ENCODE measurements at places on chromosomes 1 and 21.

DNA sequence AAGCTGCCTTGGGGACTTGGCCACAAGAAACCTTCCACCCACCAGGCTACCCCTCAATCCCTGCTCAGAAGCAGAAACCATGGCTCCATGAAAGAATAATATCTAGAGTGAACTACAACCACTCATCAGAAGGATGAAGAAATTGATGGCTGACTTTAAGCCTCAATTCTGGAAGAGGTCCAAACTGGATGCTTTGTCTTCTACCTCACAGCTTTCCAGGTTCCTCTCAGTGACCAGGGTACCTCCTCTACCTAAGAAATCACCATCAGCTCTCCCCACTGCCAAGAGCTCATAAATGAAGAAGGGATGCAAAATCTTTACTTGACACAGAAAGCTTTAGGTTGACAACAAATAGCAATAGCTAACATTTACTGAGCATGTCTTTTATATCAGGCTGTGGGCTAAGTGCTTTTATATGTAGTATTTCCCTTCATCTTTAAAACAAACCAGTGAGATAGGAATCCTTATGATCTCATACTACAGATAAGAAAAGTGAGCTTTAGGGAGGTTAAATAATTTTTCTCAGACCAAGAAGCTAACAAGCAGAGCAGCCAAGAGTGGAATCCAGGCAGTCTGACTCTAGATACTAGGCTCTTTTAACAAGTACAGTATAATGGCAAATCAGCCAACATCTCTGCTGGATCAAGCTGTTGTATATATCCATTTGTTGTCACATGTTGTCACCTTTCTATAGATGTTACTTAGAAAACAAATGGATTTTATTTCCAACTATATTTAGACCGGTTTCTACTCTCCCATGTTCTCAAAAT lies 243.0 kb upstream of the SGIP1 start:
- DNase-seq = no peak

DNA sequence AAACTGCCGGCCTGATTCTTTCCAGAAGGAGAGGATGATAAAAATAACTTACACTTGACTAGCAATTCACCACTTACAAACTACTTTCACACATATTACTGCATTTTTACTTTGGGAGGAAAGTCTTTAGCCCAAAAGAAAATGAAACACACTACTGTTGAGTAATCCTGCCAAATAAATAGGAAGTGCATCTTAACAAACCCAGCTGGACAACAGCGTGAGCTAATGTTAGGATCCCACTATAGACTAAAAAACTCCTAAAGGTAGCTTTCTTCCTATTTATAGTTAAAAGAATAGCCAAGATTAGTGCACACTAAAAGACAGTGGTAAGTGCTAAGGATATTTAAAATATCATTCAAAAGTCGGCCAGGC lies 83.8 kb downstream of the HSF2BP start:
- DNase-seq = no peak

DNA sequence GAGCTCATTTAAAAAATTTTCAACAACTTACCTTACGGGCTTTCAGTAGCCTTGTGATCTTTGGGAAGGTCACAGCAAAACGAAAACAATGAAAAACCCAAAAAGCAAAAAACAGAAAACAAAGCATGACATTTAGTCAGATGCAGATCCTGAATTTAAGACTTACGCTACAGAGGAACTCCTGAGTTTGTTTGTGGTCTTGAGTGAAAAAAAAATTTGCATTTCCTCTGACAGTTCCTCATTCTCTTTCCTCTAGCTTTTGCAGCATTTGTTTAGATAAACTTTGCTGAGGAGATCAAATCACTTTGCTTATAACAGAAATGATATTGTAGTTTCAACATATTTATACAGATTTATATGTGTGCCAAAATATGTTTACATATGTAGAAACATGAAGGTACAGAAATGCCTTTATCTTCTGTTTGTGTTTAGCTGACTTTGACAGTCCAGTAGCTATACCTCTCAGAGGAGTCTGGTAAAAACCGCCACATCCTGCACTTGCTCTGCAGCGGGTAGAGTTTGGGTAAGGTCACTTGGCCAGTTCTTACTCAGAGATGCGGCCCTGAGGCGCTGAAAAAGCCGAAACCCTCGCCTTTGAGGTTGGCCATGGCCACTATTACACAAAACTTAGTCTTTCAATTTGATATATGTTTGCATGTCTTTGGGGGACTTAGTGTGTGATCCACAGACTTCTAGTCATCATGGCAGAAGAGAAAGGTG lies 142.5 kb downstream of the TNR start:
- no peak for DNase-seq

GRCh38 chr1:21933397-21934248 lies 3.5 kb downstream of the HSPG2 start:
- no peak for DNase-seq

- DNase-seq = no peak
Observed at GRCh38 chr1:200147742-200148141, 120.2 kb downstream of the NR5A2 start.

GRCh38 chr1:160767395-160768294 lies 28.3 kb upstream of the LY9 start:
- DNase-seq = no peak

- no peak for DNase-seq
Observed at GRCh38 chr1:236315518-236315917, 33.8 kb upstream of the ERO1B start.

DNA sequence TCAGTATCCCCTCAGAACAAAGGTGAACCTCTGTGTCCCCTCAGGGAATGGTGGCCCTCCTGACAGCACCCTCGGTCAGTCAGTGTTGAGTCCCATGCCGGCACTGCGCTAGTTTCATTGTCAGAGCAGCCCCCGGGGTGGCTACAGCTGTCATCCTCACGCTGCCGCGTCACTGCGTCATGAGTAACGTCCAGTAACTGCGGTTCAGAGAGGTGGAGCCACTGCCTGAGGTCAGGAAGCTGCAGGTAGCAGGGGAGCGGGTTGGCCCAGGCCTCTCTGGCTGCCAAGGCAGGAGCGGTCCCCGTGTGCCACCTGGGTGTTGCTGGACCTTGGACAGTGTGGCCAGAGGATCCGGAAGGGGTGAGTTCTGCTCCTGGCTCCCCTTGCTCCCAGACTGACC lies 20.2 kb upstream of the WNT4 start:
- no peak for DNase-seq
